ENCODE measurements at places on chromosomes 7 and 10. TPM values are rescaled to one million over a fixed set of nuclear protein-coding genes. Genes with fewer than 3 reads are reported as not detected.

DNA sequence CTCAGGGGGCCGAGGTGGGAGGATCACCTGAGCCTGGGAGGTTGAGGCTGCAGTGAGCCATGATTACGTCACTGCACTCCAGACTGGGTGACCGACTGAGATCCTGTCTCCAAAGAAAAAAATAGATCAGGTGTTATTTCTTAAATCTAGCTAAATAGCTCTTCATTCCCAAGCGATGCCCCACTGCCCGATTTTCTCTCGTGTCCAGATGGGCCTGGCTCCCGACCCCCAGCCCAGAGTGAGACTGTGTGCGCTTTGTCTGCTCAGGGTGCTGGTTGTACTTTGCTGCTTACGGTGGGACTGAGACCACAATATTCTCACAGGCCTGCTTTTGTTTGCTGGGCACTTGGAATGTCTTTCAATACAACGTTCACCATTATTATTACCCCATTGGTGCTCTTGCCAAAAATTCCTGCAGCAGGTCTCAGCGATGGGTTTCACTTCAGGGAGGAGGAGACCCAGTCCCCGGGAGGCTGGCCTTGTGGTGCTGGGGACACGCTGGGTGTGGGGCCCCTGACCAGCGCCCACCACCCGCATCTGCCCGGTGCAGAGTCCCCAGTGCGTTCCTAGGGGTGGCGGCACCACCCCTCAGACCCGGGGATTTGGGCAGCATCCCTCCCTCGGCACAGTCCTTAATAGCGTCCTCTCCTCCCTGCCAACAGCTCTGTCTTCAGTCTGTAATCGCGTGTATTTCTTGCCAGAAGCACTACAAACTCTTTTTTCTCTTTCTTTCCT is 20.4 kb upstream of the DPYSL4 start:
- no peak for DNase-seq

DNA sequence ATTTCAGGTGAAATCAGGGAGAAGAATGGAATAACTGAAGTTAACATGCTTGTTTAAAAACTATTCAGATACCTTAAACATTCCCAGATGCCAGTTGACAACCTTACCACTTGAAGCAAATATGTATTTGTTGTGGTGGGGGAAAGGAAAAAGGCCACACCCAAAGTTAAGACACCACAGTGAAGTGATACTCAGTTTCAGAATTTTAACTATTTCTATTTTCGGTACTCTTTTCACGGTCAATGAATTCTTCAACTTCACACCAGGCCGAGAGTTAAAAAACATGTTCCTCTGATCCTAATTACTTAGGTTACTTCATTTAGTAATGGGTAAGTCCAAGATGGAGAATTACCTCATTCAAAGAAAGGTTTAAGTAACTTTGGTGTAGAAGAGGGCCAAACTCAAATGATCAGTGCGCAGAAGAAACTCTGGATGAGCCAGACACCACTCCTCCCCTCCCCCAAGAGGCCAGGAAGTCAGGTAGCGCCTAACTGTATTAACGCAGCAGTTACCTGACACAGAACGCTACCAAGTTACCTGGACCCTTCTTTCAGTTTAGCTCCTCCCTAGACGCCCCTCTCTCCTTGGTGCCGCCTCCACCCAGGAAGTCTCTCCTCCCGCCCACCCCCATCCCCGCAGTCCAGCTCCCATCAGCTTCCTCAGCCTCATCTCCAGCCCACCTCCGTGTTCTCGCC is 700 bp downstream of the MTPN start:
- peak; percentile 2 for DNase-seq

DNA sequence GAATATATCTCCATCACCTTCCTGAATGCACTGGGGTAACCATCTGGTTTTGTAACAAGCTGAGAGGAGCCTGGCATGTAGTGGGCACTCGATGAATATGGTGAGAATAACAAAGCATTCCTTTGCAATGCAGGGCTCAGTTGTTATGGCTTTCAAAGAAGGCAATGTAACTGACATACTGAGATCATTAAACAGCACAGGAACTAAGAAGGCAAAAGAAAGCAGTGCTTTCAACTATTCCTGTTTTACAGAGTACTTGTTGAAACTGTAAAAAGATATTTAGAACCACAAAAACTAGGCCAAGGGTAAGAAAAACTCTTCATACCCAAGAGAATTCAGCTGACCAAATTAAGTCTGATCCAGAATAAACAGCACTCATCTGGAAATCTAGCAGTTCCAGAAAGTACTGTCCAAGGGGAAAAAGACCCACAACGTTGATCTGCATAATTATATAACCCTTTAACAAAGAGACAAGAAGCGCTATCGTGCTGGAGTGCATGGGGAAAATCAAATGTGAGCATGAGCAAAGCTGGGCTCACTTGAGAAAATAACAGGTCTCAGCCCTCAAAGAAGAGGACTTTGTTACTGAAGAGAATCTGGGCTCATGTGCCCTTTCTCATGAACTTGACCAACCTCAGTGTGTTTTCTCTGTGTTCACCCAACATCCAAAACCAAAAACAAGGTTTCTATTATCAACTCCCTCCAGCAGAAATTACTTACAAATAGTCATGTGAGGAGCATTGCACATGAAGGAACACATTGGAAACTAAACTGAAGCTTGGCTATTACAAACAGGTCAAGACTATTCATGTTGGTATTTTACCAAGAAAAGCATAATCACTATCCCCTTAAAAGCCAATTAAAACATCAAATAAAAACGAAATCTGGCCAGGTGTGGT is 116.2 kb downstream of the AVL9 start:
- no peak for DNase-seq

- DNase-seq: no peak
Observed at GRCh38 chr7:103001210-103001609, 73.4 kb downstream of the FBXL13 start.

The HOXA1 gene
- polyA plus RNA-seq: 3.4 TPM

Measured in renal cortex interstitium (tissue), 15 donors.